ENCODE measurements at places on chromosomes 16 and 17.
A peak's percentile ranks its signal among the peaks of the same experiment; 100 is the strongest.

DNA sequence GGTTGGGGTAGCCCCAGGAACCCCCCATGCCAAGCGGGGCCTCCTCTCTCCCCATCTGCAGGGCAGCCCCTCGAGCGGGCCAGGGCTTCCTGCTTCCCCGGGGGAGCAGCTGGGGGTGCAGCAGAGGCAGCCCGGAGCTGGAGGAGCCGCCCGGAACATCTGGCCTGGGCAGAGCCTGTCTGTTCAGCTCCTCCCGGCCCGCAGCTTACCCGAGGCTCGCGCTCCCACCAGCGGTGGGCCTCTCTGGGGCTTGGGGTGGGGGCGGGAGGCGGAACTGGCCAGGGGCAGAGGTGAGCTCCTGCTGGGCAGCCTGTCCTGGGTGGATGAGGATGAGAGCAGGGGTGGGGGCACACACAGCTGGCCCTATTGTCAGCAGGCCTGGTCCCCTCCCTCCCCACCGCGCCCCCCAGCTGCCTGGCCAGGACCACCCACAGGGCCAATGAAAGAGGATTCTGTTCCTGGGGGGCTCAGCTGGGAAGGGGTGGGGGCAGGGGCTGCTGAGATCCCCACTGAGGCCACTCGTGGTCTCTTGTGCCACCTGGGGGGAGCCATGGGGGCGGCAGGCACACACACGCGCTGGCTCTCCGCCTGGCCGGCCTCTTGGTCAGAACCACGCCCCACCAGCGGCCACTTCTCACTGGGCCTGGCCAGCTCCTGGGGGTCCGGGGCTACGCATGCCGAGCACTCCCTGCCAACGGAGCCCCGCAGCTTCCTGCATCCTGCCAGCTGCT, 34.7 kb downstream of the BAHCC1 start:
- DNase-seq = peak; percentile 64

- DNase-seq = peak; percentile 41
Observed at GRCh38 chr17:4721203-4722135, 9.8 kb upstream of the MED11 start.

DNA sequence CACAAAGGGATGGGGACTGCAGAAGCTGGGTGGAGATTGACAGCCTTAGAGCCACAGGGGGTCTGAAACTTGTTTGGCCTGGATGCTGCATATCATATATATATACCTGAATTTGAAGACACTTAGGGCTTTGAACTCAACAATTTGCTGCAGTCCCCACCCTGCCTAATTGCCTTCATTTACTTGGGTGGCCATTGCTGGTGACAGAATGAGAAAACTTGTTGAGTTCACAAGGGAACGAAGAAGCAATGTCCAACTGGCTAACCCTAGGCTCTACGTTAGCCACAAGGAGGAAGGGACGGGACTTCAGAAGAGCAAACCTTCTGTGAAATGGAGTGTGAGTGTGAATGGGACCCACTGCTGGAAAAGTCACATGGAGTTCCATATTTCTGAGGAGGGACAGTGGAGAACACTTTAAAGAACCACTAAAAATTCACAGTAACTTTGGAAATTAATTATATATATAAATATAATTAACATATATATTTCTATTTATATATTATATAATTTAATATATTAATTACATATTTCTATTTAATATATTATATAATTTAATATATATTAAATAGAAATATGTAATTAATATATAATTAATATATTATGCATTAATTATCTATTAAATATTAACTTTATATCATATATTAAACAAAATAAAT, 215.3 kb upstream of the SOX9 start:
- DNase-seq = no peak

DNA sequence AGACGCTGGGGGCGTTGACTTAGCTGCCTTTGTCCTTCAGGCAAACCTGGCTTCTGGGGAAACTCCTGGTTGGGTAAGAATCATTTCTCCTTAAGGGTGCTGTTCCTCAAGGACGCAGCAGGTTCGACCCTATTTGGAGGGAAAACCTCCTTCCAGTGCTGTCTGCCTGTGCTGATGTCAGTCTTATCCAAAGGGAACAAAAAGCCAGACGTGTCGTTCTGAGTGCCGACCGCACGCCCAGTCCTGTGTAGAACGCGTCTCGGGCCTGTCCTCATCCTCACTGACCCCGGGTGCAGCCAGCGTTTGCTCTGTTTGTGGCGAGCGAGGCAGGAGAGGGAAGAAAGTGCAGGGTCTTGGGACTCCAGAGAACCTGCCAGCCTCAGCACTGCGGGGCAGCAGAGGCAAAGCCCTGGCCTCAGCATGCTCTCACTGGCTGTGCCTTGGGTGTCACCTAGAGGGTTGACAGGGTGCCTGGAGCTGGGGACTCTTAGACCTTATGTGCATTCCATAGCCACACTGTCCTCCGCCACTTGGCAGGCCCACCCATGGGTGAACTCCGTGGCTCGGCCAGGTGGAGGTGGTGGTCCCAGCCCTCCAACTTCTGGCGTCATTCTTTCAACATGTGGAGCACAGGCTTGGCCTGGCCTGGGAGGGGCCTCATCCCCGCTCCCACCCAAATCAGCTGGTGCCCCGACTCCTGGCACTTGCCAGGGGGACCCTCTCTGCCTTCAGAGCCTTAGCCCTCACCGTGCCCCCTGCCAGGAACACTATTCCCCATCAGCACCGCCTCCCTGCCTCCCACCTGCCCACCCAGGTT, 6.0 kb downstream of the SNN start:
- DNase-seq = no peak

- no peak for DNase-seq
Observed at GRCh38 chr16:27332105-27332504, 18.3 kb downstream of the IL4R start.

GRCh38 chr16:63067141-63067540, 1030.9 kb upstream of the CDH8 start:
- DNase-seq = no peak

DNA sequence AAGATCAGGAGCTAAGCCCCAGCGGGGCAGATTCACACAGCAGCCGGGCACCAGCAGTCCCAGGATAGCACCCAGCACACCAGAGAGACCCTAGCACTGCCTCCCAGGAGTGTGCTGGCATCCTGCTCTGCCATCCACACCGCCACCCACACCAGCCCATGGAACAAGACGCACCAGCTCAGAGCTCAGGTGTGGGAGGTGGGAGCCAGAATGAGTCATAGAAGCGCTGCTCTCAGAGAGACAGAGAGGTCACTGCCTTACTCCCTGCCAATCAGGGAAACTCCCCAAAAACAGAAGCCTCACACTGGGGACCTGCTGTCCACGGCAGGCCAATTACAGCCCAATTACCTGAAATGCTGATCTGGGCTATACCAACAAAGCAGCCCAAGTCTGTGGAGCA, 64.9 kb downstream of the CDYL2 start:
- DNase-seq = no peak

DNA sequence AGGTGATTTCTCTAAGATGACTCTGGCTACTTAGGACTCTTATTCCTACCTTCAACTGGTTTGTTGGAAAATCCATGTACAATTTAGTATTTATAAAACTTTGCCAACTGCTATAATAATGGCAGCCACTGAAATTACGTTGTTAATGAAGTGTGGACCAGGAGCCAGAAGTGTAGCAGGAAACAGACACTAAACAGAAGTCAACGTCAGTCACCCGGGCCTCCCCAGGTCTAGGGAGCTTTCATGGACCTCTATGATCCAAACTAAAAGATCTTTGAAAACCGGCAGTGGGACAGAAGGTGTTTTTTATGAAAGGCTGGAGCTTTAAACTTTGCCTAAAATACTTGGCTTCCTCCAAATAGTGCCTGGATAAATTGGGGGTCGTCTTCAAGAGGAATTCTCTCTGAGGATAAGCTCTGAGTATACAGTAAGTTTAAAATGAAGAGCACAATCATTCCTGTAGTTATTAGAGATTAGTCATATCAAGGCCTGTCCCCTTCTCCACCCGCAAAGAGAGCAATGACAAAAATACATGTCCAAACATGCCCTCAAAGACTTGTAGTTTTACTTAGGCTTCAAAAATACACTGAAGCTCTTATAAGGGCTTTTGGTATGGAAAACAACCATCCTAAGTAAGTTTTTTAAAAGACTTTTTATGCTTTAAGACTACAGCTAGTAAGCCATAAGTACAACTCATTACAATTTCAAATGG, 34.6 kb downstream of the DCUN1D3 start:
- DNase-seq = no peak

DNA sequence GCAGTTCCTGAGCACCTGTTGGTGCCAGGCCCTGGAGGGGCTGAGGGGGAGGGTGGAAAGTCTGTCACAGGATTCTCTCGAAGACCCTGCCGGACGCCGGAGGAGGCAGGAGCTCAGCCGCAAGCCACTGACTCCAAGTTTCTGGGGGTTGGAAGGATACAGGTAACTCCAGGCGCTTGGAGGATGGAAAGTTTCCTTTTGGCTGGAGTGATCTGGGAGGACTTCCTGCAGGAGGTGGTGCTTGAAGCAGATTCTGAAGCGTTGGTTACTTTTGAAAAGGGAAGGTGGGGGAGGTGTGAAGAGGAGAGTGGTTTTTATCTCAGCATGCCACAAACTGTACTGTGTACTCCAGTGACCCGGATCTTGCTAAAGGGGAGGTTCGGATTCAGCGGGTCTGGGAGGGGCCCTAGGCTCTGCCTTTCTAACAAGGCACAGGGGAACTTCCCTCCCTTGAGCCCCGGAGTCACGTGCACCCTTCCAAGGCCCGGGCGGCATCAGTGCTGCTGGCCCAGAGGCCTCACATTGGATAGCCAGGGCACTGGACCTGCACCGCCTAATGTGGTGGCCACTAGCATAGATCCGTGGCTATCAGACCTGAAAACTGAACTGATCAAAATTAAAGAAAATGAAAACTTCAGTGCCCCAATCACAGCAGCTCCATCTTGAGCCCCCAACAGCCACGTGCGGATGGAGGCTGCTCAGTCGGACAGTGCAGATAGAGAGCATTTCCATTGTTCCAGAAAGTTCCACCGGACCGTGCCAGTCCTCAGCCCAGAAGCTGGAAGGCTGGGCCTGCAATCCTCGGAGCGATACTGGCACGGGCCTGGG, 42.2 kb upstream of the GSE1 start:
- no peak for DNase-seq

Data from substantia nigra (tissue), 51 donors.